ENCODE measurements at places on chromosomes 5 and 9.

- DNase-seq = no peak
These were observed 27.2 kb upstream of the SMU1 start for GRCh38 chr9:33103501-33104281.

- DNase-seq = no peak
These were observed 3.0 kb upstream of the FGF18 start for GRCh38 chr5:171416160-171417049.

DNA sequence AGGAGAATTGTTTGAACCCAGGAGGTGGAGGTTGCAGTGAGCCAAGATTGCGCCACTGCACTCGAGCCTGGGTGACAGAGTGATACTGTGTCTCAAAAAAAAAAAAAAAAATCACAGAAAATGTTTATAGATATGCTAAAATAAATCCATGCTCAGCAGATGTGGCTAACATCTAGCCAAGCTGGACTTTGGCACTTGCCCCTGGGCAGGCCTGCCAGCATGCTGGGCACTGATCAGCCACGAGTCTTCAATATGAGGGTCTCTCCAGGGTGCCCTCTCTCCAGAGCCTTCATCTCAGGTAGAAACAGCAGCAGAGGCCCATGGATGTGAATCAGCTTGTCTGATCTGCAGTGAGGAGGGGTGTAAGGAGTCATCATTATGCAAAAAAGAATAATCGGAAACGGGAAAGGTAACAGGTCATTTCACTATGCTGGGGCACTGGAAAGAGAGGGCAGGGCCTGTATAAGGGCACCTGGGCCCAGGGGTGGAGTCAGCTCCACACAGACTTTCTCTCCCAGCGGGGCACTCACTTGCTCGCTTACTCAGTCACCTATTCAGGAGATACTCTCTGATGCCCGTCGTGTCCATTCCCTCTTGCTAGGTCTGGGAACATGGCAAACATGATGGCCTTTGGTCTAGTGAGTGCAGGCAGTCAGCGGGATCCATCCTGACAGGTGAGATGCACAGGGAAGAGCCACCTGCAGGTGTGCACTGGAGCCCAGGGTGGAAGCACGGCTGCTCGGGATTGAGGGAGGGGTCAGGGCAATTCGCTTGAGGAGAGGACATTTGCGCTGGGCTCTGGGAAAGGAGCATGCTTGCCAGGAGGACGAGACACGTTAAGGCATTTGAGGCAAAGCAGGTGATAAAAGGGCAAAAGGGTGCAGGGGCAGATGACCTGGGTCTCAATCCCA is 17.1 kb downstream of the RNF44 start:
- DNase-seq = no peak

DNA sequence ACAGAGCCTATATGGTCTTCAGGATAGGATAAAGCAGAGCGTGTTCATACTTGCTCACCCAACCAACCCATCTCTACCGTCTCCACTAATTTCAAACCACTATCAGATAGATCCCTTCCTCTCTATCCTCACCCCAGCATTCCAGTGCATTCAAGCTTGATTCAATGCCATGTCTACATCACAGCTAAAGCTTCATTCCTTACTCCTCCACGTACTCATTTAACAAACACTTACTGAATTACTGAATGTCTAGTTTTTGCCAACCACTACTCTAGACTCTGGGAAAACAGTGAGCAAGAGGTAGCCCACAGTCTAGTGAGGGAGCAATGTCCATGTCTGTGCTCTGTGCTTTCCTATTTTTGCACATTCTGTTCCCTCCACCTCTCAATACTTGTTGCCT is 163.5 kb upstream of the MSX2 start:
- DNase-seq = peak; percentile 37
